Chondrocyte (in vitro differentiated cells): ENCODE measurements at places on chromosomes 12 and 14. TPM values are rescaled to one million over a fixed set of nuclear protein-coding genes. Genes with fewer than 3 reads are reported as not detected.
A peak's percentile ranks its signal among the peaks of the same experiment; 100 is the strongest.

DNA sequence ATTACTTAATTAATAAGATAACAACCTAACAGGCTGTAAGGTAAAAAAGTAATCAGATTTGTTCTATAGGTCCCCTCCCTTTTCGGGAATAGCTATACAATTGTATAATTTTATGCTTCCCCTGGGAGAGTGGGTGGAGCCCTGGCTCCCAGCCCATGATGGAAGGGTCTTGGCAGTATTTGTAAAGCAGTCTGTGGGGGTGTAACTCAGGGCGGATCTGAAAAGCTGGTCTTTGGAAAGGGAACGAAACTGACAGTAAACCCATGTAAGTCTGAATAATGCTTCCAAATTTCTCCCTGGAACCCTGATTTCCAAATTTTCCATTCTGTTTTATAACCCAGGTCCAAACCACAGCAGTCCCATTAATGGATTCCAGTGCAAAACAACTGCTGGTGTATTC, 110.4 kb downstream of the DAD1 start:
- H3K27me3 ChIP-seq, result no peaks in the 10 kb centered on the region
- H3K36me3 ChIP-seq, result no peaks in the 10 kb centered on the region
- no peak overlapping the region for H3K4me3 ChIP-seq
- DNase-seq, result no peak
- no peak overlapping the region for H3K27ac ChIP-seq
- peaks cover 89% of the 10 kb centered on the region for H3K4me1 ChIP-seq

GRCh38 chr12:125149160-125150108, 84.2 kb downstream of the AACS start:
- no peak overlapping the region for H3K4me3 ChIP-seq
- no peak for DNase-seq
- H3K27ac ChIP-seq, result no peak overlapping the region
- H3K36me3 ChIP-seq, result no peaks in the 10 kb centered on the region
- peaks cover 5% of the 10 kb centered on the region for H3K27me3 ChIP-seq
- no peaks in the 10 kb centered on the region for H3K4me1 ChIP-seq

GRCh38 chr14:42141328-42141727, 534.7 kb downstream of the LRFN5 start:
- H3K27me3 ChIP-seq, result peaks cover 2% of the 10 kb centered on the region
- no peaks in the 10 kb centered on the region for H3K36me3 ChIP-seq
- no peak overlapping the region for H3K27ac ChIP-seq
- no peaks in the 10 kb centered on the region for H3K4me1 ChIP-seq

The KRT85 gene
- not detected in 3 replicates for total RNA-seq

- H3K4me3 ChIP-seq, result no peak overlapping the region
- no peak for DNase-seq
- H3K4me1 ChIP-seq, result no peaks in the 10 kb centered on the region
- no peaks in the 10 kb centered on the region for H3K27me3 ChIP-seq
Measured at GRCh38 chr14:106883218-106883692, 1356.9 kb downstream of the TMEM121 start.

DNA sequence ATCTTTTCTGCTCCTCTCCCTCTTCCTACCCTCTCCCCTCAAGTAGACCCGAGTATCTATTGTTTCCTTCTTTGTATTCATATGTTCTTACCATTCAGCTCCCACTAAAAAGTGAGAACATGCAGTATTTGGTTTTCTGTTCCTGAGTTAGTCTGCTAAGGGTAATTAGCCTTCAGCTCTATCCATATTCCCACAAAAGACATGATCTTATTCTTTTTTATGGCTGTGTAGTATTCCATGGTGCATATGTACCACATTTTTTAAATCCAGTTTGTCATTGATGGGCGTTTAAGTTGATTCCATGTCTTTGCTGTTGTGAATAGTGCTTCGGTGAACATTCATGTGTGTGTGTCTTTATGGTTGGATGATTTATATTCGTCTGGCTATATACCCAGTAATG, 32.2 kb downstream of the CRADD start:
- H3K27ac ChIP-seq, result no peak overlapping the region
- no peak overlapping the region for H3K4me3 ChIP-seq
- peaks cover 6% of the 10 kb centered on the region for H3K36me3 ChIP-seq
- peaks cover 20% of the 10 kb centered on the region for H3K4me1 ChIP-seq

DNA sequence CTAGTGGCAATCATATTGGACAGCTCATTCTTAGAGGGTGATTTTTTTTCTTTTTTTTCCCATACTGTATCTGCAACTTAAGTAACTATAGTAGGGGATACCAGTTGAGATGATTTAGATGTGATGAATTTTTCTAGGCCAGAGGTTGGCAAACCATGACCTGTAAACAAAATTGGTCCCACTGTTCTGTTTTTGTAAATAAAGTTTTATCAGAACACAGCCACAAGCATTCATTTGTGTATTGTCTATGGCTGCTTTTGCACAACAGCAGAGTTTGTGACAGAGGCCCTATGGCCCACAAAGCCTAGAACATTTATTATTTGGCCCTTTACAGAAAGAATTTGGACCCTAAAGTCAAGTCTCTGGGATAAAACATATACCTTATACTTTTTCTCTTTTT, 11.4 kb downstream of the ARF6 start:
- no peak for DNase-seq
- peaks cover 2% of the 10 kb centered on the region for H3K36me3 ChIP-seq
- H3K27me3 ChIP-seq, result no peaks in the 10 kb centered on the region

- H3K27me3 ChIP-seq, result no peaks in the 10 kb centered on the region
- H3K27ac ChIP-seq, result peak overlapping the region; percentile 15
- no peak for DNase-seq
- no peaks in the 10 kb centered on the region for H3K4me1 ChIP-seq
- H3K4me3 ChIP-seq, result no peak overlapping the region
Measured at GRCh38 chr12:109919456-109919855, 19.4 kb downstream of the TCHP start.

DNA sequence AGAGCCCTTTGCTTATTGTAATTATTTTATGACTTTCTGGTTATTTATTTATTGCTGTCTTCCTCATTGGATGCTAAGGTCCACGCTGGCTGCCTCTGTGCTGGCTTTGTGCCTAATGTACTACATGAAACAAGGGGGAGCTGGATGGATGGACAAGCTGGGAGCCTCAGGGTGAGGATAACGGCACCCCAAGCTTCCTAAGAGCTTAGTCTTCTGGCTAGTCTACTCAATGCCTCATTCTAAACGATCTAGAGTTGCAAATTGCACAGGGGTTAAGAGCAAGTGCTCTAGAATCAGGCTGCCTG, 172.0 kb downstream of the CHST11 start:
- H3K4me1 ChIP-seq, result peaks cover 19% of the 10 kb centered on the region
- H3K4me3 ChIP-seq, result no peak overlapping the region
- no peak overlapping the region for H3K27ac ChIP-seq
- no peaks in the 10 kb centered on the region for H3K27me3 ChIP-seq

DNA sequence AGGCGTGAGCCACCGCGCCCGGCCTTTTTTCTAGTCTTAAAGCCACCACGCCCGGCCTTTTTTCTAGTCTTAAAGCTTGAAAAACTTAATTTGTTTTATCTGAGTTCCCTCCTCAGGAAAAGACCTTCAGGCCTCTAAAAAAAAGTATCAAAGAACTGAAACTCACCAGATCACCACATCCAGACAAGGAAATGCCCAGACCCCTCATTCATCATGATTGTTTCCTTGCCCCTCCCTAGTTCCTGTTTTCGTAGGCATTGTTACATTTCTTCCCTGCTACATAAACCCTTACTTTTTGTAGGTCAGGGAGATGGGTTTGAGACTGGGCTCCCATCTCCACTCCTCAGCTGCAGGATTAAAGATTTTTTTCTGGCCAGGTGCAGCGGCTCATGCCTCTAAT, 21.1 kb upstream of the VWF start:
- DNase-seq, result no peak
- H3K36me3 ChIP-seq, result no peaks in the 10 kb centered on the region

- no peak overlapping the region for H3K4me3 ChIP-seq
- no peak overlapping the region for H3K27ac ChIP-seq
- H3K27me3 ChIP-seq, result no peaks in the 10 kb centered on the region
- DNase-seq, result no peak
Measured at GRCh38 chr12:53532021-53532420, 24.7 kb upstream of the NPFF start.

- no peak overlapping the region for H3K27ac ChIP-seq
- no peaks in the 10 kb centered on the region for H3K27me3 ChIP-seq
- no peak overlapping the region for H3K4me3 ChIP-seq
- peaks cover 8% of the 10 kb centered on the region for H3K4me1 ChIP-seq
- no peaks in the 10 kb centered on the region for H3K36me3 ChIP-seq
Measured at GRCh38 chr12:103880299-103881142, 39.5 kb upstream of the NT5DC3 start.

DNA sequence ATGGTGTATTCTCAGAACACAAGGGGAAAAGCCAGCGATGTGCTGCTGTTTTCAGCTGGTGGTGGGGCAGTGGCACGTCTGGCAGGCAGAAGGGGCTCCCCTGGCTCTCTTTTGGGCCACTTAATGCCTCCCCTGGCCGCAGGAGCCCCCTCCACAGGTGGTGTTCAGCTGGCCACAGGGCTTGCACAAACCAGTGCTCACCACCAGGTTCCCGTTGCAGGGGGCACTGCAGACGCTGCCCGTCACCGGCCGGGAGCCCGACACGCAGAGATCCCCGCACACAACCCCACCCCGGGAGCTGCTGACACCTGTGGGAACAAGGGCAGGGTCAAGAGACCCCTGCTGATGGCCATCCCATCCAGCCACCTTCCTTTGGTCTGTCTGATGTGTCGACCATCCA, 6.7 kb downstream of the KRT83 start:
- no peaks in the 10 kb centered on the region for H3K36me3 ChIP-seq
- no peaks in the 10 kb centered on the region for H3K4me1 ChIP-seq
- peaks cover 34% of the 10 kb centered on the region for H3K27me3 ChIP-seq
- H3K4me3 ChIP-seq, result no peak overlapping the region
- H3K27ac ChIP-seq, result no peak overlapping the region

The NR1H4 gene
- total RNA-seq, result not detected in 3 replicates

The ANG gene
- total RNA-seq, result 7.3 to 10.2 TPM (median 9.1 TPM) in 3 replicates

DNA sequence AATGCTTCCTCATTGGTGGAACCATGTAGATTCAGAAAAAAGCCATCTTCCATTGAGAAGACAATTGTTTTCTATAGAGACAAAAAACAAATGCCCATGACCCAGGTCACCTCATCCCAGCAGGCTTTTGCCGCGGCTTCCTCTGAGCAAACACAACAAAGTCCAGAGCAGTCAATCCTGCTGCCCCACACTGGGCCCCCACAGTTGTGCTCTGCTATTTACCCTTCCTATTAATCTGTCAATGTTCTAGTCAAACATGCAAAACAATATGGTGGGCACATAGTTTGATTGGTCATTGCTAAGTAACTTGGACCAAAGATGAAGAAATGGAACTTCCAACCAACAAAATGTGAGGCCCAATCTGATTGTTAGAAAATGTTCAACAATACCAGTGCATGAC, 20.7 kb downstream of the C12orf42 start:
- no peaks in the 10 kb centered on the region for H3K4me1 ChIP-seq
- no peak for DNase-seq
- no peak overlapping the region for H3K4me3 ChIP-seq

- H3K36me3 ChIP-seq, result no peaks in the 10 kb centered on the region
- no peak for DNase-seq
- H3K4me1 ChIP-seq, result peaks cover 45% of the 10 kb centered on the region
- H3K27ac ChIP-seq, result no peak overlapping the region
Measured at GRCh38 chr12:87822923-87823322, 206.3 kb downstream of the C12orf50 start.

The KRT2 gene
- not detected in 3 replicates for total RNA-seq

DNA sequence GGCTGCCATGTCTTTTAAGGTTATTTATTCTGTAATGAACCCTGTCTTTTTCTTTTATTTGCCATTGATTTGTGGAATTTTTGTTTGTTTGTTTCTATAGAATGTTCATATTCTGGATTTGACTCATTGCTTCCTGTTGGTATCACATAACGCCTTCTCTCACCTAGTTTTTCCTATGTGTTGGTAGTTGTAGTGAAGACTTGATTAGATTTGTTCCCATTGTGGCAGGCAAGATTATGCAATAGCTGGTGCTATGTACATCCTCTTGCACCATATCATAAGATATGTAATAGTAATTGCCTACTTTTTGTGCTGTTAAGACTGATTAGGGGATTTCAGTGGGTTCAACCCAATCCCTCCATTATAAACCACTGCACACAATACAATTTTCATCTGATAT, 3.9 kb upstream of the KRT6B start:
- no peak overlapping the region for H3K27ac ChIP-seq
- peaks cover 59% of the 10 kb centered on the region for H3K27me3 ChIP-seq
- H3K4me3 ChIP-seq, result no peak overlapping the region

- peaks cover 19% of the 10 kb centered on the region for H3K27me3 ChIP-seq
- no peaks in the 10 kb centered on the region for H3K36me3 ChIP-seq
- H3K27ac ChIP-seq, result no peak overlapping the region
- no peaks in the 10 kb centered on the region for H3K4me1 ChIP-seq
- DNase-seq, result no peak
- H3K4me3 ChIP-seq, result no peak overlapping the region
Measured at GRCh38 chr12:74626397-74626796, 88.8 kb downstream of the ATXN7L3B start.

DNA sequence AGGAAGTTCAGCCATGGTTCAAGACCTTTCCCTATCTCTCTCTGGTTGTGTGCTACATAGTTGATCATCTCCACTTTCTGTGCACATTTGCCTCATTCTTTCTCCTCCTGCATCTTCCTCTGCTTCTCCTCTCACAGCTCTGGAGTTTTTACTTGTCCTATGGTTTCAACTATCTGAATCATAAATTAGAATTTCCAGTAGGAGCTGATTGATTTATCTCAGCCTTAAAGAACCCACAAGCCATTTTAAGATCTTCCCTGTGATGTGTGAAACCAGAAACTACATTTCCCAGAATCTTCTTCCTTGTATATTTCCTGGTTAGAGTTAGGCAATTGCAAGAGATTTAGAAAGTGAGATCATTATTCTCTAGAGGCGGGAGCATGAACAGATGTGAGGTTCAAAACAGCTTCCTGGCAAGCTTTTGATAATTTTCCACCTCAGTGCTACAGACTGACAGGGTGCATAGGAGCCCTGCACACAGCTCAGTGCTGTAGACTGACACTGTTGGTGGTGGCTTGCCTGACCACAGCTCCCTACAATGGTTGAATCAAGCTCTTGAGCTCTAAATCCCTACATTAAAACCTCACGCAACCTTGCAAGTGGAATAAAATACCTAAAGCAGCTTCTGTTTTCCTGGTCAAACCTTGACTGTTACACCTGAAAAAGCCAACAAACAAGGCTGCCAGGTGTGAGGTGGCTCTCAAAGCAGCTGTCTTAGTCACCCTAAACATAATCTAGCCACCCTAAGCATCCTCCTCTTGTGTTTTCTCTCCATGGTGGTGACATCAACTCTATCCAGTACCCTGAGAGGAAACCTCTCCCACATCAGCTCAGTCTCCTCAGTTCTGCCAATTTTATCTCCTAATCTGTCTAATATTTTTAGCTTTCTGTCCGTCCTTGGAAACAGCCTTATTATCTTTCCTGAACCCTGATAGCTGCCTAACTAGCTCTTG, 21.5 kb upstream of the IFNG start:
- H3K4me3 ChIP-seq, result no peak overlapping the region
- H3K4me1 ChIP-seq, result peaks cover 14% of the 10 kb centered on the region
- H3K36me3 ChIP-seq, result peaks cover 2% of the 10 kb centered on the region
- peaks cover 16% of the 10 kb centered on the region for H3K27me3 ChIP-seq

GRCh38 chr14:64293976-64294671, at the start of gene ESR2:
TSS of gene ESR2 (minus strand) at chr14:64294371. CDS start at chr14:64282985, 11,386 bp downstream.
- no peak within 1 kb of the TSS for H3K27ac ChIP-seq
- DNase-seq, result no peak
- no peaks in the 10 kb centered on the region for H3K36me3 ChIP-seq
- peak within 1 kb of the TSS; percentile 71 for H3K4me3 ChIP-seq
